Fibroblast of pulmonary artery (primary cell): ENCODE measurements at places on chromosomes 7 and 10.
A peak's percentile ranks its signal among the peaks of the same experiment; 100 is the strongest.

DNA sequence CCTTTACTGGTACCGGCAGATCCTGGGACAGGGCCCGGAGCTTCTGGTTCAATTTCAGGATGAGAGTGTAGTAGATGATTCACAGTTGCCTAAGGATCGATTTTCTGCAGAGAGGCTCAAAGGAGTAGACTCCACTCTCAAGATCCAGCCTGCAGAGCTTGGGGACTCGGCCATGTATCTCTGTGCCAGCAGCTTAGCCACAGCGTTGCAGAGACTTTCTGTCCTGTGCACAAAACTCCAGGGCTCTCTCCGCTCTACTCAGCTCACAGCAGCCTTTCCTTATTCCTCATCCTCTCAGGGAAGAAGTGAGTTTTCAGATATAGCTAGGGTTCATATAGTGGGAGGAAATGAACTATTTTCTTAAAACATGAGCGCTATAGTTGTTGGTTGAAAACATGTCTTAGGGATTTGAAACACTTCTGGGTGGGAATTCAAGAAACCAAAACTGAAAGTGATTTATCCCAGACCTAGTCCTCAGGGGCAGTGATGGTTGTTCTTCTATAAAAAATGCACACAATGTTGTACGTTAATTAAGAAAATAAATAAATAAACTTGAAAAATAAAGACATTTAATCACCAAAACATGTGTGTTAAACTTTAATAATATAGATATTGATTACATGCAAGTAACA is 150.2 kb upstream of the PRSS58 start:
- peak; percentile 18 for DNase-seq

DNA sequence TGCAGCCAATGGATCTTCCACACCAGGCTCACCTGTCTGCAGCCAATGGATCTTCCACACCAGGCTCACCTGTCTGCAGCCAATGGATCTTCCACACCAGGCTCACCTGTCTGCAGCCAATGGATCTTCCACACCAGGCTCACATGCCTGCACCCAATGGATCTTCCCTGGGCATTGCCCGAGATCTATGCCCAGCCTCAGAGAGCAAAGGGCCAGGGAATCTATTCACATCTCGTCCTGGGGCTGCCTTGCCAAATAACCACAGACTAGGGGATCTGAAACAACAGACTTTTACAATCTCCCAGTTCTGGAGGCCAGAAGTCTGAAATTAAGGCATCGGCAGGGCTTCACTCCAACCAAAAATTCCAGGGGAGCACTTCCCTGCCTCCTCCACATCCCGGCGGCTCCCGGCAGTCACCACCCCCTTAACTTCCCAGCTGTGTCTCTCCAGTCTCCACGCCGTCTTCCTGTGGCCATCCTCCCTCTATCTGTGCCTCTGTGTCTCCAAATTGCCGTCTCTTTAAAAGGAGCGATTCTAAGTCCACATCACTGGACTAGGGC is 92.4 kb upstream of the PPP2R2D start:
- DNase-seq, result no peak

GRCh38 chr7:55508221-55509011 is 63.9 kb downstream of the VOPP1 start:
- DNase-seq, result no peak

DNA sequence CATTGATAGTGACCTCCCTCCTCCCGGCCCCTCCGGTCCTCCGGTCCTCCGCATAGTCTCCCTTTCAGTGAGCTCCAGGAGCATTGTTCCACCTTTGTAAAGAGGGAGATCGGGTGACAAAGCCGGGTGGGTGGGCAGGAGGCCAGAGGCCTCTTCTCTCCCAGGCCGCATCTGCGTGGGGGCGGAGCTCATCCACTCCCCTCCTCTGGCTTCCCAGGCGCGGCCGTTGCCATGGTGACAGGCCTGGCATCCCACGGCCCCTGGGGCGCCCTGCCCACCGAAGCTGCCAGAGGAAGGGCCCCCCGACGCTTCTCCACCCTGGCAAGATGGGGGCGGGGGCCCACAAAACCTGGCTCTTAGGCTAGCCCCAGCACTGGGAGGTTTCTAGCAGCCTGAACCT is 4.4 kb upstream of the FZD9 start:
- peak; percentile 39 for DNase-seq

GRCh38 chr7:140581411-140581810 is 59.2 kb downstream of the DENND2A start:
- no peak for DNase-seq

DNA sequence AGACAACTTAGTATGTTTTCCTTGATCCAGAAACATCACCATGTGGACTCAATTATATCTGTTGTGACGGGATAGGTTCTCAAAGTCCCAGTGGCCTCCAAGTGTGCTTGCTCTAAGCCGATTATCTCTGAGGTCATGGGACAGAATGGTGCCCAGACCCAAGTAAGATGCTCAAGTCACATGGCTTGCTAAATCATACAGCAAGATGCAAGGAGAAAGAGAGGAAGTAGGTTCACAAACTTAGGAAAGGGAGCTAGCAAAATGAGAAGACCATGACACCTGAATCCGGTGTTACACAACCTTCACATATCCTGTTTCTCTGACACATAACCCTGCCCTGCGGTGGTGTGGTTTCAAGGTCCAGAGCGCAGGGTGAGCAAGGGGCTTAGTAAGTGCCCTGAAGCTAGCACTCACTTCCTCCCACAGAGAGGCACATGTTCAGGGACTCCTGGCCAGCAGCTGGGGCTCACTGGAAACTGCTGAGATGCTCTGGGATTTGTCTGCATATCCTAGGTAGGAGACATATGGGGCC is 590.9 kb upstream of the ANKRD30A start:
- DNase-seq, result peak; percentile 84

- no peak for DNase-seq
These were observed 21.3 kb downstream of the RUFY2 start for GRCh38 chr10:68385740-68386139.
